ENCODE measurements at places on chromosomes 3 and 15. TPM values are rescaled to one million over a fixed set of nuclear protein-coding genes. Genes with fewer than 3 reads are reported as not detected.

The SLC26A6 gene
- total RNA-seq: 18.0 TPM

The PIERCE2 gene
- 1.4 TPM for total RNA-seq

The PP2D1 gene
- total RNA-seq: not detected

The VIPR1 gene
- total RNA-seq: 11.9 TPM

The ARF4 gene
- total RNA-seq: 68.1 TPM

The PLD1 gene
- 74.5 TPM for total RNA-seq

The SNX4 gene
- 25.1 TPM for total RNA-seq

DNA sequence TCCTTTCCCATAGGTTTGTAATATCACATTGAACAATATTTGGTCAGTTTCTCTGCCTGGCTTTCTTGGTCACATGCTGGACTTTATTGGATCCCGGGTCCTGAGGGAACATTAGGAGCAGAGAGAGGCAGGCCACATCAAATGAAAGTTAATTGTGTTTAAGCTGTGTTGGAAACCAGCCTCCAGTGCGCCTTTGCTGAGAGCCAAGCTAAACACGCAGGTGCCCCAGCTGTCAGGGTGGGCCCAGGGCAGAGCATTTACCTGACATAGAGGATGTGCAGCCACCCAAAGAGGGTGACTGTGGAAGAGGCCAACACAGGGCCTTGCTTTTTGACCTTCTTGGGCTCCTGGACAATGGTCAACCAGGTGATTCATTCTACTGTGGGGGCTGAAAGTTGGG, 149.3 kb downstream of the EBLN2 start:
- H3K27ac ChIP-seq: no peak overlapping the region
- H3K27me3 ChIP-seq: no peaks in the 10 kb centered on the region
- DNase-seq: no peak
- H3K36me3 ChIP-seq: no peaks in the 10 kb centered on the region

DNA sequence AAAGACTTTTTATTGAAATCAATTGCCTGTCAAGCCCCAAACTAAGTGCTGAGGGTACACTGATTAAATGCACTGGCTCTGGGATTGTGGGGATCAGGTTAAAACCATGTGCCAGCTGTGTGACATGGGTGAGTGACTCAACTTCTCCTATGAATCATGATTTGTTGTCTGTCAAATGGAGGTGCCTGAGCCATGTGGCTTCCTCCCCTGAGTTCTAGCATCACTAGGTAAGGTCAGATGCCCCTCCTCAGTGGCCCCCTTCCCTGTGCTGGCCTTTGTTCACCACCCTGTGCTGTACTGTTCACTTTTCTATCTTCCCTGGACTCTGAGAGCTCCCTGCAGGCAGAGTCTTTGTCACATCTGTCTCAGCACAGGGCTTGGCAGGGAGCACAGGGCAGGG, 43.6 kb upstream of the ATP2B2 start:
- H3K4me3 ChIP-seq: no peak overlapping the region
- no peak for DNase-seq
- H3K27ac ChIP-seq: no peak overlapping the region
- no peaks in the 10 kb centered on the region for H3K4me1 ChIP-seq
- H3K27me3 ChIP-seq: peaks cover 16% of the 10 kb centered on the region
- H3K36me3 ChIP-seq: no peaks in the 10 kb centered on the region

DNA sequence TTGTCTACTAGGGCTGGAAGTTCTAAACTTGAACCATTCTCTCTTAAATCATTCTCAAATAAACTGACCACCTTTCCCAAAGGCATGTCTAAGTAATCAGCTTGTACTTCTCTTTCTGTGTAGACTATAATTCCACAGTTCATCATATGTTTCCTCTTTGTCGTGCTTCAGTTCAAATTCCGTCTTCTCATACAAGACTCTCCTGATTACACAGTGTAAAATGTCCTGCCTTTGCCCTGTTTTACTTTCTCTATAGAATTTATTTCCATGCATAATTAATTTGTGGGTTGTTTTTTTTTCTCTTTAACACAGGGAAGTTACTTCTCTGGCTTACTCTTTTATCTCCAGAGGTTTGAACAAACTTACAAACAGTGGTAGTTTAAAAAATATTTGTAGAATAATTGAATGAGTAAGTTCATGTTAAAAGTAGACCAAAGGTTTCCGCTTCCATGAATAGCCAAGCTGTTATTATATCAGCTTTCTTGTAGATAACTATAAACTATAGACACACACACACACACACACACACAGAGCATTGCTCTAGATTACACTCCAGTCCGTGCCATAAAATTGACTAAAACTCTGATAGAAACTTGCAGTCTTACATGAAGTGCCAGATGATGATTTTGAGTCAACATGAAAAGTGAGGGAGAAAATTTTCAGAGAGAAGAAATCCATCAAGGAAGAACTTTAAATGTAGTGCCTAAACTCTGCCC, 119.0 kb downstream of the SUCNR1 start:
- no peaks in the 10 kb centered on the region for H3K27me3 ChIP-seq
- no peak overlapping the region for H3K27ac ChIP-seq
- H3K4me3 ChIP-seq: no peak overlapping the region
- H3K36me3 ChIP-seq: no peaks in the 10 kb centered on the region
- no peaks in the 10 kb centered on the region for H3K4me1 ChIP-seq

DNA sequence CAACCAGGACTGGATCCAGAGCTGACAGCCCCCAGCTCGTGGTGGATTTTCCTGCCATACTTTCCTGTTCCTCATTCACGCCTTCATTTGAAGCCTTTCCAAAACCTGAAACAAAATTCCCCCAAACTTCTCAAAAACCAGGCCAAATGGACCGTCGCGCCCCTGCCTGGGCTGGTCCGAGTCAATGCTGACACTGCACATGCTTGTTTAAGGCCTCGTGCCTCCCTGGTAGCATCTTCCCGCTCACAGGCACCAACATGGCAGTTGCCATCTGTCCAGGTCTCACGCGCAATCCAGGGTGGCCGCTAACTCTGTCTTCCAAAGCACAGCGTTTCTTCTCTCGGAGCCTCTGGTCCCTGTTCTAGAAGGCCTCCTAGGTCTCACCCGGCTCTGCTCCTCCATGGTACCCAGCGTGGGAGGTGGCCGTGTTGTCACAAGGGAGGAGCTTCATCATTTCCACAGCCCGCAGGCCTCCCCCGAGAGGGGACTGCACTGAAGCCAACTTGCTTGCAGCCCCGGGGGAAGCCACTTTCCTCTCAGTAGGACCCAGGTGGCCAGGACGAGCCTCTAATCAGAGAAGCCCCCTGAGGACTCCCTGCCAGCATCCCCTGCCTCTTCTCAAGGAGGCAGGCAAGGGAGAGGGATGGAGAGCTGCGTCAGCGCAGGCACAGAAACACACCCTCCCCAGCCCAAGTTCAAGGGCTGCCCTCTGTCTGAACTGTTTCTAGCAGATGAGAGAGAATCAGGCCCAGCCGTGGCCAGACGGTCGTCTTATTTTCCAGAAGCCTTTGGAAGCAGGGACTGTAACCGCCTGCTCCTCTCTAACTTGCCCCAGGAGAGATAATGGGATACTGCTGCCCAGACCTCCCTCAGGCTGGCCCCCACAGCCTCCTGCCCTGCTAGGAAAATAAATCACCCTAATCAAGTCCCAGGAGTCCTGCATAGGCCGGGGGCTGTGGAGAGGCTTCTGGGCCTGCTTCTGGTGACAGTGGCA, 152.8 kb upstream of the TLE3 start:
- no peaks in the 10 kb centered on the region for H3K27me3 ChIP-seq
- no peak overlapping the region for H3K27ac ChIP-seq
- DNase-seq: peak; percentile 69
- no peak overlapping the region for H3K4me3 ChIP-seq
- H3K36me3 ChIP-seq: no peaks in the 10 kb centered on the region

- DNase-seq: no peak
- no peak overlapping the region for H3K27ac ChIP-seq
- H3K4me3 ChIP-seq: no peak overlapping the region
- H3K27me3 ChIP-seq: no peaks in the 10 kb centered on the region
- peaks cover 41% of the 10 kb centered on the region for H3K4me1 ChIP-seq
Observed at GRCh38 chr3:31948280-31948679, 32.8 kb downstream of the OSBPL10 start.

- H3K4me3 ChIP-seq: no peak overlapping the region
- H3K4me1 ChIP-seq: no peaks in the 10 kb centered on the region
- no peak for DNase-seq
- no peak overlapping the region for H3K27ac ChIP-seq
- no peaks in the 10 kb centered on the region for H3K36me3 ChIP-seq
Observed at GRCh38 chr3:78046566-78046965, 1006.7 kb downstream of the ROBO2 start.

DNA sequence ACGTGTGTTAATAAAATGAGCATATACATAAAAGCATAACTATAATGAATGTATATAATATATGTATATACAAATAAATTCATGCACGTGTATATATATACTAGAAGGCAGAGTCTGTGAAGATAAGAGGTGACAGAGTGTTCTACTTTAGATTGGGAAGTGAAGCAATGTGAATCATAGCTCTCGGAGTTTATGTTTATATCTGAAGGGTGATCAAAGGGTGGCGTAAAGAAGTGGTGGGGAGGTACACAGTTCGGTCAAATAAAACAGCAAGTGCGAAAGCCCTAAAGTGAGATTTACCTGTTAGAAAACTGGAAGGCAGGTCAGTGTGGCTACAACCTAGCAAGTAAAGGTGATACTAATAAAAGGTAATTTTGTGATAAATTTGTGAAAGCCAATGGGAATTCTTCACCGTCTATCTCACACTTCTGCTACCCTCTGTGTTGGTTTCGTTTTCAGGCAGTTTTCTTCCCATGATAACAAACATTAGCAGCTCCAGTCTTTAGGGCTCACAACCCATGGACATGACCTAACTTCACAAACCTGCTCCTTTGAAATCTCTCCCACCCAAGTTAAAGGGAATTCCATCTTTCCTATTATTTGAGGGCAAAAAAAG, 46.7 kb upstream of the BCHE start:
- H3K4me3 ChIP-seq: no peak overlapping the region
- H3K36me3 ChIP-seq: no peaks in the 10 kb centered on the region
- H3K4me1 ChIP-seq: no peaks in the 10 kb centered on the region
- no peak overlapping the region for H3K27ac ChIP-seq
- no peaks in the 10 kb centered on the region for H3K27me3 ChIP-seq
- no peak for DNase-seq

DNA sequence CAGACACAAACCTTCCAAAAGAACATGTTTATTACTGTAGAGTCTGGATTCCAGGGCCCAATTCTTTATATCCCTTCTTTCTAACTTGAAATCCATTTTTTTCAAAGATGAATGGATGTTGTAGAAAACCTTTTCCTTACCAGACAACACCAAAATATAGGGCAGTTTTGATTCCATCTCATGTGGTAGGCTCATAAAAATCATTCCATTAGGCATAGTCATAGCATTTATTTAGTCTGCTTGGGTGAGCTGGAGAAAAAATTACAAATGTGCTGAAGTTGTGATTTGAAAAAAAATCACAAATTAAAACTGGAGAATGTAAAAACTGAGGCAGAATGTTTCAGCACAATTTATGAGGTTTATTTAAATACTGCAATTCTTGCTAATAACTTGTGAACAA, 199.3 kb upstream of the TBC1D5 start:
- no peaks in the 10 kb centered on the region for H3K27me3 ChIP-seq
- no peak overlapping the region for H3K4me3 ChIP-seq
- H3K27ac ChIP-seq: no peak overlapping the region
- no peaks in the 10 kb centered on the region for H3K4me1 ChIP-seq
- no peaks in the 10 kb centered on the region for H3K36me3 ChIP-seq
- no peak for DNase-seq

DNA sequence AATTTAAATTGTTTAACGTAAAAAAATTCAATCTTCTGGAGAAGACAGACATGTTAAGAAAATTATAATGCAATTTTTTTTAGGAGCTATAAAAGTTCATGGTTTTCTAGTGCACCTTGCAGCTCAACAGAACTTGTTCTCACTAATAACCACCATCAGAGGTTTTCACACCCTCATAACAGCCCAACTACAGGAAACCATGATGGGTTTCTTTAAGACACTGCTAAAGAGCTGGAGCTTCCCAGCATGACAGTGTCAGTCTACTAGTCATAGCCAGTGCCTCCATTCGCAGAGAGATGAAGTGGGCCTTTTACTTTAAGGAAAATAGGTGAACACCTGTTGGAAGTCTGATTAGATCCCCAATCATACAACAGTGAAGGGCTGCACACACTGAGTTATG, 224.1 kb upstream of the TRIM42 start:
- H3K27ac ChIP-seq: no peak overlapping the region
- H3K4me3 ChIP-seq: no peak overlapping the region
- H3K27me3 ChIP-seq: no peaks in the 10 kb centered on the region
- DNase-seq: no peak
- H3K36me3 ChIP-seq: no peaks in the 10 kb centered on the region

DNA sequence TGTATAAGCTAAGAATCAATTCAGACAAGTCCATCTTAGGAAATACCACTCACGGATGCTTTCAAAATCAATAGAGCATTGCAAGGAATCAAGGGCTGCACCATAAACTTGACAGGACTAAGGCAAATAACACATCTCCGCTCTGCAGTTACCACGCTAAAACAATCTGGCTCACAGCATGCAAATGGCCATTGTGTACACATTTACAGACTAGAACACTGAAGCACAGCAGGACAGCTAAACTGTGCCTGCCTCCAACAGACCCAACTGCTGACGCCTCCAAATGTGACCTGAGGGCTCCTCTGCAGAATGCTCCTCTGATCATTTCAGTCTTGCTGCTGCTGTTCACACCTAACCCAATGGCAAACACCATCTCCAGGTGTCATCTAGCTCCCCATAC, 104.3 kb downstream of the MEX3B start:
- H3K4me1 ChIP-seq: no peaks in the 10 kb centered on the region
- no peak for DNase-seq
- H3K27me3 ChIP-seq: no peaks in the 10 kb centered on the region
- H3K27ac ChIP-seq: no peak overlapping the region
- H3K4me3 ChIP-seq: no peak overlapping the region
- H3K36me3 ChIP-seq: no peaks in the 10 kb centered on the region

DNA sequence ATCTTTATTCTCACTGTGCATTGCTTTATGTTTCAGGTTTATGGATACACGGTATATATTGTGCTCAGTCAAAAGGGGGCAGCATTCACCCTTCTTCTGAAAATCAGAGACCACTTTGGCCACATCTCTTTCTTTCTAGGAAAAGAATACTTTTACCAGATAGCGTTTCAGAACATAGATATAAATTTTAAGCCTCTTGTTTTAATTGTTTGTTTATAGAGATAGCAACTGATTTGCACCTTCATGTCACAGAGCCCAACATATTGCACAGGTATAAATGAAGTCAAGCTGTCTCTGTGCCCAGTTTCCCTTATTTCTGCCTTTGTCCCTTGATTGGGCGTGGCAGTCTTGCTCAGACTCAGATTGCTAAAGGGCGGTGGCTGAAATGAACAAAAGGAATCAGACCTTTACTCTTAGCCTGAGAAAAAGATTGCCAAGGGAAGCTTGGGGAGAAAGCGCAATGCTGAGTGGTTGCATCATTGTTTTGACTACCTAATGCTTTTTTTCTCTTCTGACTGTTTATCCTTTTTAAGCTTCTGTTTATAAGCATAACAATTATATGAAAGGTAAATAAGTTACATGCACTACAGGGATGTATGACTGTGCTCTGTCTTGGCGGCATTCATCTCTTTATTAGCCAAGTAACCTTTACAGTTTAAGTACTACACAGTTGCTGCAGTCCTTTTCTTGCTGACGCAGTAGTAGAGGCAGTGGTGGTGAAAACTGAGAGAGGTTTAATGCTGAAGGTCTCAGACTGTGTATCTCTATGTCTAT, 70.8 kb upstream of the ZBTB20 start:
- no peaks in the 10 kb centered on the region for H3K27me3 ChIP-seq
- no peak overlapping the region for H3K4me3 ChIP-seq
- no peak overlapping the region for H3K27ac ChIP-seq
- H3K36me3 ChIP-seq: no peaks in the 10 kb centered on the region

- no peaks in the 10 kb centered on the region for H3K4me1 ChIP-seq
- H3K27me3 ChIP-seq: no peaks in the 10 kb centered on the region
- no peaks in the 10 kb centered on the region for H3K36me3 ChIP-seq
Observed at GRCh38 chr3:155512175-155512866, 218.8 kb upstream of the STRIT1 start.

GRCh38 chr3:195699860-195700259, 20.9 kb upstream of the MUC20 start:
- H3K27me3 ChIP-seq: no peaks in the 10 kb centered on the region
- no peak overlapping the region for H3K27ac ChIP-seq
- no peak for DNase-seq
- H3K4me3 ChIP-seq: no peak overlapping the region

All from spleen (tissue), 13 donors.